ENCODE measurements at places on chromosomes 11 and 22. TPM values are rescaled to one million over a fixed set of nuclear protein-coding genes. Genes with fewer than 3 reads are reported as not detected.

SCN2B gene
- 3.4 TPM for total RNA-seq

C1QTNF5 gene
- total RNA-seq = 53.2 TPM

PKP3 gene
- total RNA-seq = 1.2 TPM

MMP3 gene
- total RNA-seq = 99.6 TPM

MFRP gene
- total RNA-seq = not detected

FBLN1 gene
- total RNA-seq = 101 TPM

NXPE4 gene
- not detected for total RNA-seq

EHBP1L1 gene
- total RNA-seq = 33.2 TPM

CRYBB2 gene
- not detected for total RNA-seq

SLC22A12 gene
- total RNA-seq = not detected

OR51I1 gene
- total RNA-seq = not detected

SLC22A9 gene
- total RNA-seq = not detected

NEFH gene
- 0.39 TPM for total RNA-seq

OR51E2 gene
- not detected for total RNA-seq

RIMBP3C gene
- 0.32 TPM for total RNA-seq

SYCE3 gene
- not detected for total RNA-seq

IGSF9B gene
- total RNA-seq = 7.1 TPM

CFAP300 gene
- total RNA-seq = 11.0 TPM

FAM83F gene
- not detected for total RNA-seq

GAS2 gene
- 0.65 TPM for total RNA-seq

LRRC75B gene
- total RNA-seq = 4.2 TPM

IGF2 gene
- total RNA-seq = 1.0 TPM

IL17REL gene
- not detected for total RNA-seq

C11orf42 gene
- not detected for total RNA-seq
